ENCODE measurements at places on chromosomes 3 and 15.
A peak's percentile ranks its signal among the peaks of the same experiment; 100 is the strongest.

GRCh38 chr3:49410066-49410845, 1.5 kb downstream of the RHOA start:
- peak overlapping the region; percentile 78 for H3K4me3 ChIP-seq
- H3K27ac ChIP-seq, result peak overlapping the region; percentile 81
- H3K4me1 ChIP-seq, result peaks cover 77% of the 10 kb centered on the region
- ATAC-seq, result no peak
- peaks cover 15% of the 10 kb centered on the region for H3K36me3 ChIP-seq

- no peak overlapping the region for H3K27ac ChIP-seq
- H3K27me3 ChIP-seq, result peaks cover 23% of the 10 kb centered on the region
- H3K4me3 ChIP-seq, result no peak overlapping the region
- ATAC-seq, result no peak
- peaks cover 12% of the 10 kb centered on the region for H3K4me1 ChIP-seq
- no peaks in the 10 kb centered on the region for H3K36me3 ChIP-seq
Observed at GRCh38 chr3:39432342-39432741, 25.8 kb downstream of the RPSA start.

- no peak overlapping the region for H3K27ac ChIP-seq
- H3K36me3 ChIP-seq, result no peaks in the 10 kb centered on the region
- no peaks in the 10 kb centered on the region for H3K4me1 ChIP-seq
- no peaks in the 10 kb centered on the region for H3K27me3 ChIP-seq
- no peak overlapping the region for H3K4me3 ChIP-seq
Observed at GRCh38 chr3:181133832-181134231, 144.3 kb upstream of the DNAJC19 start.

DNA sequence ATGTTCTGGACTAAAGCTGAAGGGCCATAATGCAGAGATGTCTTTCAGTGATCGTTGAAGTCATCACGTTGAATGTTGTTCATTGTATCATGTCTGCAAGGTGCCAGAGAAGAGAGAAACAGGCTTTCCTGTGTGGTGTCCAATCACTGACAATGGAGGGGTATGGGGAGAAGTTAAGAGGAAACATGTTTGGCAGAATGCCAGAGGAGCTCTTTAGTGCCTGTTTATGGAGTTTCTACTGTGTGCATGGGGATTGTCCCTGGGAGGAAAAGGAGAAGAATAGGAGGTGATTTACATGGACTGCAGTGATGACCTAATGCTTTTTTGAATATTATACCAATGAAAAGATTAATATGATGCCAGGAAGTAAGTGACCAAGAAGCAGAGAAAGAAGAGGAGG, 11.7 kb downstream of the SCAANT1 start:
- H3K4me1 ChIP-seq, result peaks cover 23% of the 10 kb centered on the region
- no peak overlapping the region for H3K4me3 ChIP-seq
- no peak overlapping the region for H3K27ac ChIP-seq
- no peaks in the 10 kb centered on the region for H3K27me3 ChIP-seq
- no peak for ATAC-seq
- peaks cover 37% of the 10 kb centered on the region for H3K36me3 ChIP-seq

GRCh38 chr15:92306663-92307062, 87.0 kb upstream of the ST8SIA2 start:
- no peak overlapping the region for H3K27ac ChIP-seq
- no peaks in the 10 kb centered on the region for H3K36me3 ChIP-seq
- no peak overlapping the region for H3K4me3 ChIP-seq
- no peak for ATAC-seq
